GM13976 (cell line): ENCODE measurements at places on chromosomes 6 and 20.

GRCh38 chr6:106446983-106447382 is 86.5 kb downstream of the CRYBG1 start:
- DNase-seq = no peak

DNA sequence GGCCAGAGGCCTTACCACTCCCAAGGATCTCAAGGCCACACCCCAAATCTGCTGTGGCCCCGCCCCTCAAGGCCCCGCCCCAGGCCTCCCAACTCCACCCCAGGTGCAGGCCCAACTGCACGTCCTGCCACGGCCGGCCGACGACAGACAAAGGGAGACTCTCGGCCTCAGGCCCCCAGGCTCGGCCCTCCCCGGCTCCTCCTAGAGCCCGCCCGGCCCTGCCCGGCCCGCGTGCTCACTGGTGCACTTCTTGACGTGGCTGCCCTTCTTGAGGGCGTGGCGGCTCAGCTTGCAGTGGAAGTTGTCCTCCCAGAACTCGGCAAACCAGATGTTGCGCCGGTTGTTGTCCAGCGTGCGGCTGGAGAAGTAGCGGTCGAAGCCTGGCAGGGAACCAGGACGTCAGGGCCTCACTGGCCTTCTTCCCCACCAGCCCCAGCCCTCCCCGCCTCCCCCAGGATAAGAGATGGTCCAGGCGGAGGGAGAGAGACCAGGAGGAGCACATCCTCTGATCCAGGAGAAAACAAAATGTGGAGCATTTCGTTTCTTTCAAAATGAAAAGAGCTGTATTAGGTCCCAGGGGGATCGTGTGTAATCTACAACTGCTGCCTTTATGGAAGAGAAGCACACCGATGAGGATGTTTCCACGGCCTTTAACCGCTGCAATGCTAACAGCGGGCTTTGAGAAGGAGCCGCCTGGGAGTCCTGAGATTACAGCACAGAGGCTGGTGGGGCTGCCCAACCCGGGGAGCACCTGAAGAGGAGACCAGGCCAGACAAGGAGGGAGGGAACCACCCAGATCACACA is 89.4 kb downstream of the GRM4 start:
- peak; percentile 63 for DNase-seq

DNA sequence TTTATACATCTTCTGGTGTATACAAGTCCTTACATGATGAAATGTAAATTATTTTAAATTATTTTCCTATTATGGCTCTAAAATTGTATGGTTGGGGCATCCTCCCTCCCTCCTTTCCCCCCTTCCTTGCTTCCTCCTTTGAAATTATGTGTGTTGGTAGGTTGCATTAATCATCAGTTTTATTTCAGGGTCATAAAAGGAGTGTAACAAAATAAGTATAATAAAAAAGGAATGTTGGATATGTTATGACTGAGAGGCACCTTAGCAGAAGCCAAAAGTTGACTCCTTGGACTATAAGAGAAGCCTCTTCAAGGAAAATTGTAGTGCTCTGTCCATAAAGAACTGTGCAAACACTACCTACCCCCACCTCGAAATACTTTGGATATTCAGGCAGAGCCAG is 46.6 kb upstream of the PTPRK start:
- no peak for DNase-seq

DNA sequence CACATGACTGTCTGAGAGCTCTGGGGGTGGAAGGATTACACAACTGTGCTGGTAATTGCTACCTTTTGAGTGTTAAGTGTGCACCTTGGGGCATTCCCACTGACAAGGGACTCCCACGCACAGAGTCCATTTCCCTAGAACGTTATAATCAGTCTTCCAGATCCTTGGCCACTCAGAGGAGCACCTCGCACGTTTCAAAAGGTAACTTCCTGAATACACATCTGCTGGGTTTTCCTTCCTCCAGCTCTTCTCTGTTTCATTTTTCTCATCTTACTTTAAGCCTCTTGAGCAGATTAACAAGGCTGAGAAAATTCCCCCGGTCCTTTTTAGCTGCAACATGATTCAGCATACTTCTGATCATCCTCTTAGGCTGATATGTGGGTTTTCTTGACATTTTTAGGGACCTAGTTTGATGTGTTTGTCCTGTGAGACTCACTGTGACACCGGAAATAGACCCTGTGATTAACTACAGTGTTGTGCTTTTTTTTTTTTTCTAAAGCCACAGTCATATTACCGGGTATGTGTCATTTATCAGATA is 98.4 kb upstream of the DUSP22 start:
- DNase-seq = peak; percentile 63

- no peak for DNase-seq
Observed at GRCh38 chr6:151052021-151052646, 186.6 kb downstream of the MTHFD1L start.

- no peak for DNase-seq
Observed at GRCh38 chr20:47209982-47210381, 146.5 kb downstream of the ZMYND8 start.

DNA sequence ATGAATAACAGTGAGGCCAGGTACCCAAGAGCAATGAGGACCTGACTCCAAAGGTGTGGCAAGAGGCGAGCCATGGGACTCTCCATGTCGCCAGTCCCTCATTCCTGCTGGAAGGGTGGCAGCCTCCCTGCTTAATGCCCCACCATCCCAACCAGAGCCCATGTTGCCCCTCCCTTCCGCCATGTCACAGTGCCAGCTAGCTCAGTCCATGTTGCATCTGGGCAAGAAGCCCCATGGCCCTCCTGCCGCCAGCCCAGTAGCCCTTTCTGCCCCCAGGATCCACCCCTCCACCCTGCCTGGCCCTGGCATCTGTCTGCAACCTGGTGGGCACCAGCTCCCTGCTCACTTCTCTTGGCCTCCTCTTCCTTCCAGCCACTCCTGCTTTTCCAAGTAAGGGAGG is 6.0 kb upstream of the CPNE5 start:
- no peak for DNase-seq

DNA sequence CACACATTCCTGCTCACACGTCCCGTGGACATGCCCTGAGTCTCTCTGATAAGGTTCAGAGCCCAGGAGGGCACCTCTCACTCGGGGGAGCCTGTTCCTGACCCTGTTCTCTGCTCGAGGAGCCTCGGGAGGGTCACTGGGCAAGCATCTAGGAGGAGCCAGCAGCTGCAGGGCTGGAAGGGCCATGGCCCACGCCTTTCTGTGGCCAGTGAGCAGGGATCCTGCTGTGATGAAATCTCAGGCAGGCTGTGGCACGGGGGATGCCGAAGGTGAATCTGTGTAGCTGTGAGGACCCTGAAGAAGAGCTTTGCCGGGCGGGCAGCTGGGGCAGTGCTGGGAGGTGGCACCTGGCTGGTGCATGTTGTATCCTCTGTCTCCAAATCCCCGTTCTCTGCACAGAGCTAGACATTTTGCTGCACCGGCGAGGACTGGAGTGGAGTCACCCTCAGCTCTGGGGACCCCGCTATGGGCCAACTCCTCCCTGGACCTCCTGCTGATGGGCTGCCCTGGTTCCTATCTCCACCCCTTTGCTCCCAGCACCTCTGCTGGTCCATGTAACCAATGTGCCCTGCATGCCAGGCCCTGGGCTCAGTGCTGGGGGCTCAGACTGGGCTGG is 7.1 kb upstream of the NPBWR2 start:
- no peak for DNase-seq

DNA sequence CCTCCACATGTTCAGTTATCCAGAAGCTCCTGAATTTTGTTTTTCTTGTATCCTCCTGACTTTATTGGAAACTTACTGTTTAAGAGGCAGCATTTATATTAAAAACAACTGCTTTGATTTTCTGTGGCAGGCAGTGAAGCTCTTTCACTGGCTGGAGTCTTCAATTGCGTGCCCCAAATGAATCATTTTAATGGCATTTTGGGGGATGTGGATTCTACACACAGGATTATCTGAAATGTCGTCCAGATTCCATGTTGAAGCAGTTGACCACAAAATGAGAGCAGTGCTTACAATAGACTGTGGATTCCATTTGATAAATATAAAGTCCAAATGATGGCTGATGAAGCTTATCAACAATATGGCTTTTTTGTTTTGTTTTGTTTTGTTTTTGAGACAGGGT is 41.0 kb upstream of the HIVEP1 start:
- DNase-seq = no peak

DNA sequence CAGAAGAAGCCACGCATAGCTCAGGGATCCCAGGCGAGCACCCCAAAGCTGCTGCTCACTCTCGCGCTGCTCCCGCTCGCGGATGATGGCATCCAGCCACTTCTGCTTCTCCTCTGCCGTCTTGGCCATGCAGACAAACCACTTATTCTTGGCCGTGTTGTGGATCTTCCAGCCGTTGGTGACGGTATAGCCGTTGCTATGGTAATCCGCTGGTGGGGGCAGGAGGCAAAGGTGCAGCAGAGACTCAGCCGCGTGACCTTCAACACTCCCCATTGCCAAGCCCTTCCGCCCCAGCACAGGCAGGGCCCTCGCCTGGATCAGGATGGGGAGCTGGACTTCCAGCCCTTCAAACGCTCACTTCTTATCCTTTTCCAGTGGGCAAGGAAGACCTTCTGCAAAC is 136.9 kb downstream of the PREX1 start:
- no peak for DNase-seq

- DNase-seq = no peak
Observed at GRCh38 chr20:10134176-10134575, 84.5 kb upstream of the SNAP25 start.

DNA sequence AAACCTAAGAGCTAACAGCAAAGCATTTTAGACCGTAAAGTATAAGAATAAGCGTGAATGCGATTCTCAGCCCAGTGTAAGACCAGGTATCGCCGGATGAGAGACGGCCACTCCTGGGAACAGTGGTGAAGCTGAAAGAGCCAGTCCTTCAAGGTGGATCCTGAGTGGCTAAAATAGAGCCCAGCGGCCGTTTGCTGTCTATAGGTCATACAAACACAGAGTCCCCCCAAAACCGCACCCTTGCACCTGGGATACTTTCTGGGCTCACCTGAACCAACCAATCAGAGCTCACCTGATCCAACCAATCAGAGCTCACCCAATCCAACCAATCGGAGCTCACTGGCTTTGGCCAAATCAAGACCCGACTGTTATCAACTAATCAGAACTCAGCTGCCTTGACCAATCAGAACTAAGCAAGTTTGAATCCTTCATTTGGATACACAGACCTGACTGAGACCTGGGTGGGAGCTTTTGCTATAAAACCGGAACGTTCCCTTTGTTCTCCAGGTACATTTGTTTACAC is 248.2 kb downstream of the DLL1 start:
- DNase-seq = no peak

DNA sequence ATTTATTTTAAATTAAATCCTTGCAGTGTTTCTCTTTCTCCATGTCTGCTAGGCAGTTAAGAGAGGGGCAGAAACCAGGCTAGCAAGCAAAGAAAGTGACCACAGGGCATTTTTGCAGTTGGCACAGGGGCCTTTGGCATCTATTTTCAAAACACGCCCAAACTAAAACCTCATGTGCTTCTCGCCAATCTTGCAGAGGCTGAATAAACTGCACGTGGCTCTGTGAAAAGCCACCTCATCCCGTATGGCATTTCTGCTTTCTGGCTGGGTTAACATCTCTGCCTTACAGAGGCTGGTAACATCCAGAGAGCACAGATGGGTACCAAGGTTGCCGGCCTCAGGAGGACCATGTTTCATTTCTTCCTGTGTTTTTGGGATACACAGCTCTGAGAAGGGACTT is 54.6 kb downstream of the GJA10 start:
- no peak for DNase-seq

DNA sequence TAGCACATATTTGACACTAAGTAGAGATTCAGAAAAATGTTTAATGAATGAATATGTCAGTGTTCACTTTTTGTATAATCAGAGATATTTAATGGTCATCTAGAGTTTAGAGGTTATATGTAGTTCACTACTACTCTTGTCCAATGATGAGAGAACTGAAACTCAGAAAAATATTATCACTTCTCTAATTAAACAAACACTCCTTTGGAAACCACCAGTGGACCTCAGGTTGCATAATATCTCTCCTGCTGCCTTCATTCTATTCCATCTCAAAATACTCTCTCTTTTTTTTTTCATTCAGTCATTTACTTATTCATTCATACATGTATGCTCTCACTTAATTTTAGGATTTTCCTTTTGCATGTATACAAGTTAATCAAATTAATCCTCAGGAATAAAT is 423.1 kb upstream of the RNF217 start:
- no peak for DNase-seq

GRCh38 chr6:41040101-41040939 is 1.3 kb upstream of the UNC5CL start:
- DNase-seq = no peak

- DNase-seq = no peak
Observed at GRCh38 chr20:6746901-6747609, 20.4 kb upstream of the BMP2 start.

GRCh38 chr6:30363459-30363858 is 18.5 kb downstream of the RPP21 start:
- no peak for DNase-seq

GRCh38 chr6:31620586-31621319 is at the start of gene PRRC2A:
Gene PRRC2A, plus strand, starts transcription at chr6:31620715. Its CDS starts 2,075 bp downstream, at chr6:31622790.
- peak; percentile 98 for DNase-seq

DNA sequence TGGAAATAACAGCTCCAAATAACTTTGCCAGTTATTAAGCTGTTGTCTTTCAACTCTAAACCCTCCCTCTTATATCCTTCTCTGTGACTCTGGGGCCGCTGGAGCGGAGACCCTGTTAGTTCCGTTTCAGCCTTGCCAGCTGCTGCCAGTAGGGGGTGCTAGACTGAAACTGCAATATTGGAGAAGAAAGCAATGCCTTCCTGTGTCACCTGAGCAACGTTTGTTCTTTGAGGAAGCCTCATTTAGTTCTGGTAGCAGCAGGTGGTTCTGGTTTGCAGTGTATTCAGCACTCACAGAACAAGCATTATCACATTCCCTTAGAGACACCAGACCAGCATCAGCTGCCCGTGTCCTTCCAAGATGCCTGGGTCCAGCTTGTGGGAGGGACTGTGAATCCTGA is 22.9 kb upstream of the JAG1 start:
- no peak for DNase-seq

- no peak for DNase-seq
Observed at GRCh38 chr6:148251891-148252290, 90.7 kb upstream of the SASH1 start.

DNA sequence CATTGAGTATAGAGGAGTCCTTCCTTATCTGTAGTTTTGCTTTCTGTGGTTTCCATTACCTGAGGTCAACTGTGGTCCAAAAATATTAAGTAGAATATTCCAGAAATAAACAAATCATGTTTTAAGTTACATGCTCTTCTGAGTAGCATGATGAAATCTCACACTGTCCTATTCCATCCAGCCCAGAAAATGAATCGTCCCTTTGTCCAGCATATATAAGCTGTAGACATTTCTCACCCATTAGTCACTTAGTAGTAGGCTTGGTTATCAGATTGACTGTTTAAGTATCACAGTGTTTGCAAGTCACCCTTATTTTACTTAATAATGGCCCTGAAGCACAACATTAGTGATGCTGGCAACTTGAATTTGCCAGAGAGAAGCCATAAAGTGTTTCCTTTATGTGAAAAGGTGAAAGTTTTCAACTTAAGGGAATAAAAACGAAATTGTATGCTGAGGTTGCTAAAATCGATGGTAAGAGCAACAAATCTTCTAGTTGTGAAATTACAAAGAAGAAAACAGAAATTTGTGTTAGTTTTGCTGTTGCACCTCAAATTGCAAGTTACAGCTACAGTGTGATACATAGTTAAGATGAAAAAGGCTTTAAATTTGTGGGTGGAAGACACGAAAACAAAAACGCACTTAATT is 198.6 kb upstream of the SIM1 start:
- no peak for DNase-seq
